ENCODE measurements at places on chromosomes 1 and 21. TPM values are rescaled to one million over a fixed set of nuclear protein-coding genes. Genes with fewer than 3 reads are reported as not detected.

DNA sequence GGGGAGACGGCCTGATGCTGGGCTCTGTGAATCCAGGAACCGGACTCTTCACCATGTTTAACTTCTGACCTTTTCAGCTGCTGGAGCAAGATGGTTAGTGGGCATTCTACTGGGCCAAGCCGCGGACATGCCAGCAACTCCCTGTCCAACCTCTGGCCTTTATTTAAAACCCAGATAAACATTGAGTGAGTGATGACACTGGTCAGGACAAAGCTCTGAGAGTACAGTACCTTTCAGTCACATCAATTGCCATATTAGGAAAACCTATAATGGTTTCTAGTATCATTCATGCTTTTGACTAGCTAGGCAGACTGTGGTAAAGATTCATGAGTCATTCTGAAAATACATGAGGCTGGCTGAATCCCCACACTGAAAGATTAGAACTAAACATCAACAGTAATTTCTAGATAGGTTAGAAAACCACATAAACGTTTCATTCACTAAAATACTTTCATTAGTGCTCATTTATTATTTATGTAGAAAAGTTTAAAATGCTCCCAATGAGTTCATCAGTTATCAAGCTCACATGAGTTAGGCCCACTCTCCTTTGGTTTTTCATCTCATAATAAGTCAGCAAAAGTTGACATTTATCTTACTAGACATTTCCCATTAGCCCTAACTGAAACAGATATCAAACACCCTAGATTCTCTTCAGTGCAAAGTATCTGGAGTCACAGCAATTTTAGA lies 7.1 kb upstream of the ACTA1 start:
- DNase-seq: no peak

DNA sequence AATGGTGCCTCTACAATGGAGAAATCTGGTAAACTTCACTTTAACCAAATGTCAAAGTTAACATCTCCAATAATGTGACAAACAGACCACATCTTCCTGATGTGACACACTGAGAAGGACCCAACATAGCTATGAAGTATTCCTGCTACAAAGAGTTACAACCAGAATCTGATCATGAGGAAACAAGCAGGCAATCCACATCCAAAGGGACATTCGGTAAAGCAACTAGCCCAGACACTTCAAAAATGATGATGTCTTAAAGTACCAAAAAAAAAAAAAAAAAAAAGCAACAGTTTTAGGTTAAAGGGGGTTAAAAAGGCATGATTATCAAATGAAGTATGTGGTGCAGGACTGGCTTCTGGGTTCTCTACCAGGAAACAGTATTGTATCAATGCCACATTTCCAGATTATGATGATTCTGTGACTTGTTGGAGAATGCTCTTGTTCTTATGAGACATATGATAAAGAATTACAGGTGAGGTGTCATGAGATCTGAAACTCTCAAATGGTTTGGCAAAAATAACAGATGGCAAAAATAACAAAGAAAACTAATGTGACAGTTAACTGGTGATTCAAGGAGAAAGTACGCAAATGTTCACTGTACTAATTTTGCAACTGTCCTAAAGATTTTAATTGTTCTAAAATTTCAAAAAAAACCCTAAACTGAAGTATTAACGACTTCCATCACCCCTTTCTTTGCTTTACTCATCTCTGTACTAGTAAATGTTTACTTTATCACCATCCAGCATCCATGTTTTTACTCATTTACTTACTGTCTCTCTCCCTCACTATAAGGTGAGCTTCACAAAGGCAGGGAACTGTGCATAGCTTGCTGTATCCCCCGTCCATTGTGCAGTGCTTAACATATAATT lies 2.8 kb downstream of the CD58 start:
- no peak for DNase-seq

OR2AK2 gene
- polyA plus RNA-seq: not detected

DNA sequence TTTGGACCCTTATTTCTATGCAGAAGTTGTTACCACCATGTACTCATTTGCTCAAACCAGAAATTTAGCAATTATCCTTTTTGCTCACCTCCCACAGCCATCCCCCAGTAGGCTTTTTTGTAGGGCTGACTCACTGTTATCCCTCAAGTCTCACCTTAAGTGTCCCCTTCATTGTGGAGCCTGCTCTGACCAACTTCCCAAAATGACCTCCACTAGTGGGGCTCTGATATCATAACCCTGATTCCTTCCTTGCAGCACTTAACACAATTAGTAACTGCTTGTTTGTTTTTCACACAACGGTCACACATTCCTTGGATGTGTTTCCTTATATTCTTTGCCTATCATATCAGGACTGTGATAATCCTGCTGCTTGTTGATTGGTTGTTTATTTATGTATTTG lies 76.7 kb downstream of the PATJ start:
- no peak for DNase-seq

DNA sequence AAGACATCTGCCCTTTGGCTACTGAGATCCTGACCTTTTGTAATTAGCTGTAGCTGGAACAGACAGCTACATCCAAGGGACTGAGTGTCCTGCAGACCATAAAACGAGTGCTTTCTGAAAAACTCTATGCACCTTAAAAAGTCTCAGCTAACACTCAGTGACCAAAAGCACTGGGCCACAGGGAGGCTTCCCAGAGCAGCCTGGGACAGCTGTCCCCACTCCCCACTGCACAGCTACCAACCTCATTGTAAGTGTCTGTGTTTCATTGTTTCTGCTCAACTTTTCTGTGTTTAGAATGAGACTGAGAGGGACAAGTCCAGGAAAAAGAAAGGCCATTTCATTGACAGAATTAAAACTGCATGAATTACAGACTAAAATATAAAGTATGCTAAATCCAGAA lies 80.7 kb downstream of the SMYD2 start:
- no peak for DNase-seq

DNA sequence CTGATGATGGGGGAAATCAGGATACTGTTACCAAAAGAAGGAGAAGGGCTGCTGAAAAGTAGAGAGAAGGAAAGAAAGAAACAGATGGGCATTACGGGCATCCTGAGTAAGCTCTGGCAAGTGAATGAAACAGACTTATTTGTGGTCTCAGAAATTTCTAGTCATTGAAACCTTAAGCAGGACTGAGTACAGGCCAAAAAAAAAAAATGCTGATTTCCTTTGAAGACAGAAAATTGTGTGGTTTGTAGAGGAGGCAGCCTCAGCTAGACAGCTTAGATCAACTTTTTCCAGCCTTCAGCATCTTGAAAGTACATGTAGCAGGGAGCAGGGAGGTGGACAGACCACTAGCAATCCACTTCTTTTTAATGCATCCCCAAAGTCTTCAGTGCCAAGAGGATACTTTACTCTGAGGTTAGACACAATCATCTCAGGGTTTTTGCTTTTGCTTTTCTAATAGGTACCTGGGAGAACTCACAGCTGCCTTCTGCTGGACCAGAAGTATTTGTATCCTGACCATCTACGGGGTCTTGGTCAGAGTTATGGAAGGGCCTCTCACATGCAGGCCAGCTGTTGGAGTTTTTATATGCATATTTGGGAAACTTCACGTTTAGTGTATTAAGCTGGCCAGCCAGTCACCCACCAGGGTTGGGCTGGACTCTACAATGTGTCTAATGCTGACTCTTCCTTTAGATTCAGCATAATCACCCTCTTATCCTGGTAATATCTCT lies 10.6 kb upstream of the CAPZB start:
- no peak for DNase-seq

DNA sequence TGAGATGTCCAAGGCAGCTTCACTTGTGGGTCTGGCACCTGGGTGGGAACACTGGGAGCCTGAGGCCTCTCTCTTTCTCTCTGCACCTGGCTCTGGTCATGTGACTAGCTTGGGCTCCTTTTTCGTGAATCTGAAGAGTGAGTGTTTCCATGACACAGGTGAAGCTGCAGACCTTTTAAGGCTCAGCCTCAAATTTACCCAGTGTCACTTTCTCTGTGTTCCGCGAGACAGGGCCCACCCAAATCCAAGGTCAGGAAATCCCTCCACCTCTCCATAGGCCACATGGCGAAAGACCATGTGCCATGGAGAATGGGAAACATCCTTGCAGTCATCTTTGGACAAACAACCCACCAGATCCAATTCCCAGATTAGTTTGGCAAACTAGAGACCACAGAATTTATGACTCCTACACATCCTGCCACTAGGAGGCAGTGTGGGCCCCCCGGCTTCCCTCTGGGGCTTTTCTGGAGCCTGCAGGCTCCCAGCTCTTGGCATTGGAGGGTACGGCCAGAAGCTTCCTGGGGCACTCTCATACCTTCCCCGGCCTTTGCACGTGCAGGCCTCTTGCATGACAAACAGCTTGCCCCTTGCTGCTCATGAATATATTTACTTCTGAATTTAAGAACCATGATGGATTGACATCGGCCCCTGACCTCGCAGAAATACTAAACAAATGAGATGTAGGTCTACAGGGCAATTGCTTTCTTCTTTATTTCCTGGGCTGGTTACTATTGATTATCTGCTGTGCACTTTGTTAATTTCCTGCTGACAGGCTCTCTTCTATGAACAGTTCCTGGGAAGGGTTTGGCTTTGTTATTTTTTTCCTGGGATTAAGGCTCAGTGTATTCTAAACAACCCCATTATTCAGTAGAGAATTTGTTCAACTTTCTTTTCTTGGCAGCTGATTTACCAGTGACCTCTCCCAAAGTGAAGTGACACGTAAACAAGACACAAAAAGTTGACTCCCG lies 180.7 kb downstream of the KAZN start:
- DNase-seq: no peak

- no peak for DNase-seq
Observed at GRCh38 chr1:21841852-21842466, 29.9 kb downstream of the LDLRAD2 start.

GJA5 gene
- polyA plus RNA-seq: not detected

- no peak for DNase-seq
Observed at GRCh38 chr1:17819129-17819802, 64.1 kb downstream of the ACTL8 start.
